ENCODE measurements at places on chromosomes 12 and 14. TPM values are rescaled to one million over a fixed set of nuclear protein-coding genes. Genes with fewer than 3 reads are reported as not detected.

GRCh38 chr12:15168026-15168678, 53.1 kb downstream of the RERG start:
- no peak for DNase-seq

Gene NCKAP5L
- 63.0 TPM for total RNA-seq

DNA sequence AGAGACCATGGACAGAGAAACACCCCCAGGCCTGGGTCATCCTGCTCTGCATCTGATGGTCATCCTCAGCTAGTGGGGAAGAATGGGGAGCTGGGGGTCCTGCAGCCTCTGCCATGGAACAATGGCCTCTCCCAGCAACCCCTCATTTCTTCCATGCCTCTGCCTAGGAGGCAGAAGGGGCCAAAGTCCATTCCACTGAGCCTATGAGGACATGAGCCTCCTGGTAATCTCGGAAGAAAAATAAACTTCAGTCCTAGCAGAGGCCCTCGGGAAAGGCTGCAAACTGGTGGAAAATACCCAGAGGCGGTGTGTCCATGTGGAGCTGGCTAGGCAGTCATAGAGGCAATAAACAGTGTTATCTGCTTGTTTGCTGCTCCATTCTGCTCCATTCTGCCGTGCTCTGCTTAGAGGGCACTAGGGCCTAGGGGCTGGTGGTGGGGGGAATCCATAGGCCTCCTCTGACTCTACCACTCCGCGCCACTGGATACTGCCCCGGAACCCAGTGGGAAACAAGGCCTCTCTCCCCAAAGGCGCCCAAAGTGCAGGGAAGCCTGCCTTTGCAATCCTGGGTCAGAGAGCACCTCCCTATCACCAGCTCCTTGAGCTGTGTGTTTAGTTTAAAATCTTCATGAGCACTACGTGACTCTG, 4.5 kb downstream of the PGF start:
- DNase-seq = no peak

Gene SLC8A3
- not detected for total RNA-seq

- no peak for DNase-seq
These were observed 19.1 kb downstream of the BCL7A start for GRCh38 chr12:122040579-122041386.

Gene NINJ2
- 2.7 TPM for total RNA-seq

Gene LRCOL1
- not detected for total RNA-seq

GRCh38 chr12:76375470-76375869, 27.3 kb upstream of the BBS10 start:
- DNase-seq = no peak

Gene NGB
- total RNA-seq = not detected

- no peak for DNase-seq
These were observed 49.7 kb downstream of the LIN52 start for GRCh38 chr14:74134484-74134883.

Gene TPH2
- total RNA-seq = not detected

DNA sequence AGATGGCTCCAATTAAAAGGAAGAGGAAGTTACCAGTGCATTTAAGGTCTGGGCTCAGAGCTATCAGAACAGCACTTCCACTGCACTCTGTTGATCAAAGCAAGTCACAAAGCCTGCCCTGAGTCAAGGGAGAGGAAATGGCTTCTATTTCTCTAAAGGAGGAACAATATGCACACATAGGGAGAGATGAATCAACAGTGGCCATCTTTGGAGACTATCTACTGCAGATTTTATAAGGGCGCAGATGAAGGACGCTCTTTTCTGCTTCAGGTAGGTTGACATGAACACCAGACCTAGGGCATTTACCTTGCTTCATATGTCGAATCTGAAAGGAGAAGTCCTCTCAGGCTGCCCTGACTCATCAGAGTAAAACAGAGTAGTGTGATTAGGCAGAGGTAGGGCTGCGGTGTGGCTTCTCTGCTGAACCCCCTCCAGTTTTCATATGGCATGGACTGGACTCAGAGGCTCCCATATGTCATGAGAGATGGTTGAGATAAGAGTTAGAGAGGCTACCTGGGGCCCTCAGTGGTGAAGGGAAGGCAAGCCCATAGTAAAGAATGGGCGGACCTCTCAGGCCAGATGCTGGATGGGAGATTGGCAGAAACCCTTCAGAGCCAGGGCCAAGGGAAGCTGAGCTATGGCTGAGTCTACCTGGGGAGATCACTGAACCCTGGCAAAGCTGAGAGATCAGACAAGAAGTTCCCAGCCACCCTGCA, 84.4 kb downstream of the ARF6 start:
- no peak for DNase-seq

GRCh38 chr14:61812347-61813095, 50.3 kb downstream of the SNAPC1 start:
- no peak for DNase-seq

Gene SPRYD3
- total RNA-seq = 27.0 TPM

Gene KLRK1
- not detected for total RNA-seq

DNA sequence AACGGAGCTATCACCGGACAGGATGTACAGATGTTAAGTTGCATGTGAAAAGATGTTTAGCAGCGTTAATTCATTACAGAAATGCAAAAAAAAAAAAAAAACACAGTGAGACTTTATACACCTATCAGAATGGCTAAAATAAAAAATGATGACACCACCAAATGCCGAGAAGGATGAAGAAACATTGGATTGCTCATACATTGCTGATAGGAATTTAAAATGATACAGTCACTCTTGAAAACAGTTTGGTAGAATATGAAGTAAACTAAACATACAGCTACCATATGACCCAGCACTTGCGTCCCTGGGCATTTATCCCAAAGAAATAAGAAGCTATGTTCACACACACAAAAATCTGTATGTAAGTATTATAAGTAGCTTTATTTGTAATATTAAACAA, 574.1 kb downstream of the SLC16A7 start:
- no peak for DNase-seq

DNA sequence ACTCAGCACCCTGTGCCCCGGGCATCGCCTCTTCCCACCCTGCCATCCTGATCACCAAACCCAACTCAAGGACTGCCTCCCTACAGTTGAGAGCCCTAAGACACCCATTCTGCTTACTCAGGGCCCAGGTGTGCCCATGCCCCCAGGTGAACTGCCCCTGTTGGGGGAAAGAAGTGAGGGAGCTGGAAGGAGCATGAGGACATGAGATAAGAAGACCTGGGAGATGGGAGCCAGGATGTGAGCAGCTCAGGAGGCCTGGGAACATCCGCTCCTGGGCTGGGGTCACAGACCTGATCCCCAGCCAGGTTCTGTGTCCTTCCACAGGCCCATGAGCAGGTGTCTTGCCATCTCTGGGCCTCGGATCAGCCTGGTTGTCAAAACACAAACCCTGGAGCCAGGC, 6.6 kb downstream of the RAPGEF3 start:
- no peak for DNase-seq

DNA sequence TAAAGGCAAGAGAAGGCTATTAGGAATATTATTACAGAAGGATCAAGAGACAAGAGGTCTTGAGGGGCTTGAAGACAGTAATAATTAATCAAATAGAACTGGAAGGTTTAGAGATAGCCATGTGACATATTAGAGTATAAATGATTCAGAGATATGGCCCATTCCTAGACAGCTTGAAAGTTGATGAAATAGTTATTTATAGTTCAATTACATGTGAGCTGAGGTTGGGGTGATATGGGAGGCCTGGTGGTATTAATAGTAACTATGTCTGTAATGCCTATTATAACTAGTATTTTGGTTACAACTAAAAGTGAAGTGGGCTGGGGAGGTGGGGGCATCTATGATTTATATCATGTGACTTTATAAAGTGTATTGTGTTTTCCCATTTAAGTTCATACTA, 14.1 kb upstream of the MIS18BP1 start:
- DNase-seq = no peak

Gene ALDH2
- total RNA-seq = 69.5 TPM

DNA sequence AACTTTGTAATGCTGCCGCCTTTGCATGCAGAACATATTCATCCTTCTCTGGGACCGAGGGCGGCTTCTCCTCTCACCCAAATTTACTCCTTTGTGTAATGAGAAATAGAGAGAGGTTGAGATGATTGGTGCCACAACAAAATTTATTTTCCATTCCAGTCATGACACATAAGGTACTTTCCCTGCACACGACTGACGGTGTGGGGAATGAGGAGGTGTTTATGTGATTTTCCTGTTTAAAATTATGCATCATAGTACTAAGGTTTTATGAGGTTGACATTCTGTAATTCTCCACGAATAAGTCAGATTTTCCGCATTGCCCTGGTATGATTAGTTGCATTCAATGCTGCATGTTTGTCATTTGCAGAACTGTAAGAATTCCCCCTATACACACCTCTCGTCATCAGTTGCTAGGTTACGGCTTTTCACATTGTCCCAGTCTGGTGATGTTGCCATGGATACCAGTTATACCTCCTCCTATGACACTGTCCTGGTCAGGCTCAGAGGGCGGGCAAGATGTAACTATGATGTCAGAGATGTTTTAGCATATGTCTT, 23.1 kb downstream of the BICDL1 start:
- no peak for DNase-seq

Gene LYZ
- not detected for total RNA-seq

- no peak for DNase-seq
These were observed 64.7 kb downstream of the ZNF641 start for GRCh38 chr12:48285751-48286650.

- no peak for DNase-seq
These were observed 12.9 kb downstream of the SYNE3 start for GRCh38 chr14:95503365-95504134.

GRCh38 chr12:64145226-64145625, 76.9 kb downstream of the KICS2 start:
- DNase-seq = no peak

GRCh38 chr12:53775478-53776145, 23.8 kb upstream of the CISTR start:
- no peak for DNase-seq

- DNase-seq = no peak
These were observed 121.7 kb downstream of the PAPOLA start for GRCh38 chr14:96623676-96624484.

All from glomerular endothelial cell (primary cell).